Breast epithelium (tissue), 4 donors: ENCODE measurements at places on chromosomes 7 and 10. TPM values are rescaled to one million over a fixed set of nuclear protein-coding genes. Genes with fewer than 3 reads are reported as not detected.

GRCh38 chr10:118459642-118460193 lies 117.6 kb upstream of the FAM204A start:
- no peak for DNase-seq

ZNF33B gene
- 27.2 TPM for total RNA-seq

- no peak for DNase-seq
These were observed 74.5 kb upstream of the EXOC6 start for GRCh38 chr10:92773776-92774175.

CYP2C8 gene
- total RNA-seq, result 0.73 TPM

DNA sequence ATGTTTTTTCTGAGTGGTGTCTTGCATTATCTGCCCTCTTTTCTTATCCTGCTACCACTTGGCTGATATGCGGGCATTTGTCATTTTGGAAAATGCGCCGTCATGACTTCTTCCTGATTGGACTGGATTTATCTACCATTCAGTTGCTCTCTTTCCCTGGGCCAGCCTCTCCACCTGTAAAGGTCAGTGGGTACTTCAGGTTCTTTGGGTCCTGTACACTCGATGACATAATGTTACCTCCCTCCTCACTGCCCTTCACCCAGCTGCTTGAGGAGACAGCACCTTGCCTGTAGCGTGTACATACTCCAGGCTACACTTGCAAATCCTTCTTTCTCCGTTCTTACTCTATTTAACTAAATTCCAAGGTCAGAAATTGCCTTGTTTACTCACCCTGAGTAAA lies 83.7 kb downstream of the RBM33 start:
- no peak for DNase-seq

GRCh38 chr7:142328551-142328950 lies 70.7 kb upstream of the PRSS58 start:
- no peak for DNase-seq

DNA sequence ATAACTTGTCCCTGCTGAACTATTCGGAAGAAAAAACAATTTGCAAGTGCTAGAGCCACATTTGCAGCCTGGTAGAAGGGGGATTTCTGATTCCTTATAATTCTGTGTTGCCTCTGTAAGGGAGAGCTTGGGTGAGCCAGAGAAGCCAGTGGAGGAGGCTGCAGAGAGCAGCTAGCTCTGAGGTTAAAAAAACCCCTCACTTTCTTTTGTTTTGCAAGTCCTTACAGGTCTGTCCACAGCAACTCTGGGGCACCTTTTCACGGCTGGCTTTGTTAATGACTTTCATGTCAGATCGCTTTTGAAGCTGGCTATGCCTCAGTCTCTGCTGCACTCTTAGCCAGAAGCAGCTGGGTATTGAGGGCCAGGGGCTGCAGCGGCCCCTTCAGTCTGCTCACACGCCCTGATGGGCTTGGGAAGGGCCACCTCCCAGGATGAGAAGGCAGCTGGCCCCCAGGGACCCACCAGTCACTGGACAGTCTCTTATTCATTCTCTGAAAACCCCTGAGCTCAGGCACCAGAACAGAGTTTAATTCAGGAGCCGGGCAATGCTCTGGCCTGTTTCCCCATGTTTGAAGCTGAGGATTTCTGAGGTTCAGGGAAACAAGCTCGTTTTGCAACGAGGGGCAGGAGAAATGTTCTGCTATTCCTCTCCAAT lies 30.9 kb downstream of the TRIM8 start:
- no peak for DNase-seq

HYAL4 gene
- not detected for total RNA-seq

MEOX2 gene
- total RNA-seq, result 19.7 TPM

GRCh38 chr7:142383841-142384492 lies 126.1 kb upstream of the PRSS58 start:
- DNase-seq, result no peak

MYPN gene
- not detected for total RNA-seq

DNA sequence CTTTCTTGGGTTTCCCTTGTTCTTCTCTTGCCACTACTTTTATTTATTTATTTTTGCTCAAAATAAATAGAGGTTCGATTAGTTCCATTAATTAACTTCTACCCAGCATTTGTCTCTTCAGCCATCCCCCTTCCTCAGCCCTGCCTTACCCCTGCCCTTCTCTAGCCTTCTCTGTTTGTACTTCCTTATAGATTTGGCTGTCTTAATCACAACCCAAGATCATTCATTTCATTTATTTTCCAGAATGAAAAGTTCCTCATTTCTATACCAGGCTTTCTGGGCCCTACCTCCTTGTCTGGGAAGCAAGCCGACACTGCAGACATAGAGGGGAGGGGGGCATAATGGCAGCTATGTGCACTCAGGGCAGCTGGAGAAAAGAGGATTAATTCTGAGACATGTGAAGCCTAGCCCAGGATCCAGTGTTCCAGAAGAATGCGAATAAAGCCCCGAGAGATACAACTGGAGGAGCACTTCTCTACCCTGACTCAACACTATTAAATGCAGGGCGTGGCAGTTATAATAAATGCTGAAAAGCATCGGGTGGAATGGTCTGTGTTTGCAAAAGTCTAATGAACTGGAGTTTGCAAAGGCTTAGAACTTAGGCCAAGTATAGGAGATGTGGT lies 6.4 kb upstream of the PDCD4 start:
- DNase-seq, result no peak

GUSB gene
- 33.8 TPM for total RNA-seq

NOC3L gene
- total RNA-seq, result 26.2 TPM
